Stimulated activated CD4-positive, alpha-beta T cell treated with anti-CD3 and anti-CD28 coated beads, Interleukin-1b, Interleukin-23, amount 100 ng/mL, for 4 hours (primary cell): ENCODE measurements at places on chromosomes 16 and 17.

- DNase-seq: no peak
Measured at GRCh38 chr17:78249818-78250806, 18.7 kb downstream of the TMEM235 start.

- peak; percentile 31 for DNase-seq
Measured at GRCh38 chr16:75471723-75472633, 7.5 kb upstream of the TMEM170A start.

DNA sequence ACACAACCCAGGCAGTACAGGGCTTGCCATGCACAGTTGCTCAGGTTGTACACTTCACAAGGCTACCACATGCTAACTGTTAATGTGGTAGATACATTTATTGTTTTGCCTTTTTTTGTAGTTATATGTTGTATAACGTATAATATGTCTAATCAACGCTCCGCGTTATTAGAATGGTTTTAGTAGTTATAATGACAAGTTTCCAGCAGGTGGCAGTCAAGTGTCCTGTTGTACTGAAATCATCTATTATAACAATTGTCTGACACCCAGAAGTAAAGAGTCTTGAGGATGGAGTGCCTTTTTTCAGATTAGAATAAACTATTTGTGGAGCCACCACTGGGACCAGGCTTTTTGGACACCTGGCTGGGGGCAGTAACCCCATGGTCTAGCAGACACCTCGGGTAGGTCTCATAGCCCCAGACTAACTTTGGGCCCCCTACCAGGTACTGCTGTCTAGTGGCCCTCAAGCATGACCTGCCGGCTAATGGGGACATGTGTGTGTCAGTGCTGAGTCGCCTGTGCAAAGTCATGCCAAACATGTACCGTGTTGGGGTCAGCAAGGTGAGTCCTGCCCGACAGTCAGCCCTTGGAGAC lies 32.8 kb downstream of the MYO15A start:
- DNase-seq: no peak

- no peak for DNase-seq
Measured at GRCh38 chr16:65268331-65268730, 146.5 kb upstream of the CDH11 start.

DNA sequence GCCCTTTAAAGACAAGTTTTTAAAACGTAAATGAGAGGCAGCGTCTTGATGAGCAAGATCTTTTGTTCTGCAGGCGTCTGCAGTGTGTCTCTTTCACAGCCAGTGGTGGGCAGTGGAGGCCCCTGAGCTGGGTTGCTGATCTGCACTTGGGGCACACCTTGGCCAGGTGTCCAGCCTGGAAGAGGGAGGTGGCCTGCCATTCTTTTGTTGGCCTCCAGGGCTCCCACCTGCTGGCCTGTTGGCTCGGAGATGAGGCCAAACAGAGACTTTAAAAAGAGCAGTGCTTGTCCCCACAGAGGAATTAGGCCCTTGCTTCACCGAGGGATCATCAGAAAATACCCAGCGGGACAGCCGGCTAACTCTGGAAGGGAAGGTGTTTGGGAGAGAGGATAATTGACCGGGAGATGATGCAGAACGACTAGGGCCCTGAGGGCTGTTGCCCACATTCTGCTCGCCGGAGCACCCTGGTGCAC lies 145.9 kb upstream of the PLCG2 start:
- no peak for DNase-seq

GRCh38 chr16:24753437-24753836 lies 24.0 kb downstream of the TNRC6A start:
- DNase-seq: peak; percentile 23
